ENCODE measurements at places on chromosomes 6 and 20.

DNA sequence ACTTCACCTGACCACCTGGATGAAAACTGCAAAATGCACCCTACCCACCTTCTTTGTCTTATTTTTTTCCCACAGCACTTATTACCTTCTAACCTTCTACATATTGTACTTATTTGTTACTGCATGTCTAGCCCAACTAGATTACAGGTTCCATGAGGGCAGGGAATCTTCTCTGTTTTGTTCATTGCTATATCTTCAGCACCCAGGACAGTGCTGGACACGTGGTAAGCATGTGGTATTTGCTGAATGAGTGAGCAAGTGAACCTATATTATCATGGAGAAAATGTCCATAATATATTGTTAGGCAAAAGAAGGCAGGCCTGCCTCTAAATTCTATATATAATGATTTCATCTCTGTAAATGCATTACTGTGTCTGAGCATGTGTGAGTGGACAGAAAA is 107.0 kb downstream of the TRERF1 start:
- no peak overlapping the region for H3K27ac ChIP-seq
- no peaks in the 10 kb centered on the region for H3K36me3 ChIP-seq
- peaks cover 3% of the 10 kb centered on the region for H3K27me3 ChIP-seq

- DNase-seq, result no peak
- peaks cover 62% of the 10 kb centered on the region for H3K36me3 ChIP-seq
- H3K4me3 ChIP-seq, result no peak overlapping the region
- peaks cover 43% of the 10 kb centered on the region for H3K4me1 ChIP-seq
- H3K27me3 ChIP-seq, result no peaks in the 10 kb centered on the region
Measured at GRCh38 chr6:132459605-132459952, 53.3 kb downstream of the STX7 start.

- H3K4me1 ChIP-seq, result no peaks in the 10 kb centered on the region
- peaks cover 29% of the 10 kb centered on the region for H3K36me3 ChIP-seq
- H3K4me3 ChIP-seq, result no peak overlapping the region
- H3K27ac ChIP-seq, result no peak overlapping the region
- no peaks in the 10 kb centered on the region for H3K27me3 ChIP-seq
- no peak for DNase-seq
Measured at GRCh38 chr20:39036011-39036410, 73.9 kb downstream of the DHX35 start.

GRCh38 chr6:158645064-158646022 is 800 bp upstream of the DYNLT1 start:
- peak overlapping the region; percentile 95 for H3K4me3 ChIP-seq
- peak overlapping the region; percentile 92 for H3K27ac ChIP-seq
- peaks cover 13% of the 10 kb centered on the region for H3K36me3 ChIP-seq
- no peak for DNase-seq
- H3K4me1 ChIP-seq, result peaks cover 55% of the 10 kb centered on the region
- H3K27me3 ChIP-seq, result no peaks in the 10 kb centered on the region

DNA sequence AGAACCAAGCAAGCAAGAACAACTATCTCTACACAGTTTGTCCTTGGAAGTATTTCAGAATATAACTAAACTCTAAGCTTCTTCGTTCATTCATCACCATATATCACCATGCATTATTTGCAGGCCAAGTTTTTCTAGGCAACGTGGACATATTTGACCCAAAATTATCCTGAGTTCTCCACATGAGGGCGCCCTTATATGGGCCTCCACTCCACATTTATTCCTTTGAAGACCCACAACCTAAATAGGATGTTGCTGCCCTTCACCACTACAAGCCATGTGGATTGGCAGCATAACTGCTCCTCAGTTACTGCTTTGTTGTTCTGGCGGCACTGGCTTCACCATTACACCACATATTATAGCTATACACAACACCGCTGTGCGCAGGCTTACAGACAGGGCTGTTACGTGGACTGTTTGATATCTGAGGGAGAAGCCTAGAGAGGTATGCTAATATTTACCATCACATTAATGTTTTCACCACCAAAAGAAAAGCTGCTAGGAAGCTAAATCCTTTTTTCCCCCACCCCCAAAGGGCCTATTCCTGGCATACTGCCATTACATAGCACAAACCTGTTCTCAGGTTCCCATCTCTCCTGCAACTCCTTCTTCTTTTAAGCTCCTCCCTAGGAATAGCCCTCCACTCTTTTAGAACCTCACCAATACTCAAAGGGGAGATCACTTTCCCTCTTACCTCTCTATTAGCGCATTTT is 411.7 kb downstream of the C6orf118 start:
- H3K27me3 ChIP-seq, result no peaks in the 10 kb centered on the region
- H3K4me3 ChIP-seq, result no peak overlapping the region
- no peaks in the 10 kb centered on the region for H3K36me3 ChIP-seq
- H3K4me1 ChIP-seq, result no peaks in the 10 kb centered on the region
- no peak for DNase-seq

DNA sequence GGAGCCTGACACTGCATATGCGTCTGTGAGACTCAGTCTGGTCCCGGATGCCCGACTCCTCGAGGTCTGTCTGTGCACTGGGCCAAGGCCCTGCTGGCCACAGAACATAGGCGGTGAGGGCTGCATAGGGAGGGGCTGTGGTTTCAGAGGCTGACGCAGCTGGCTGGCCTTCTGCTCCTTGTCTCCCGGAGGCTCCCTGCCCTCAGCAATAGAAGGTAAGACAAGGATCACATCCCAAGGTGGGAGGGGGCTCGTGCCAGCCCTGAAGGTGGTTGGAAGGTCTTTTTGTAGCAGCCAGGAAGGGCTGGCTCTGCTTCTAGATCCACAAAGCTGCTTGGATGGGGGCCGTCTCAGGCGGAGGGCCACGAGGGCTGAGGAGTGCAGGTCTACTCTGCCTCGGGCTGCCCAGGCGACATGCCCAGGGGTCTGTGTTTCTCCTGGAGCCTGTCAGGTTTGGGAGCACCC is 239.8 kb upstream of the SULF2 start:
- H3K4me1 ChIP-seq, result peaks cover 4% of the 10 kb centered on the region
- no peak overlapping the region for H3K27ac ChIP-seq
- no peaks in the 10 kb centered on the region for H3K36me3 ChIP-seq
- DNase-seq, result no peak

DNA sequence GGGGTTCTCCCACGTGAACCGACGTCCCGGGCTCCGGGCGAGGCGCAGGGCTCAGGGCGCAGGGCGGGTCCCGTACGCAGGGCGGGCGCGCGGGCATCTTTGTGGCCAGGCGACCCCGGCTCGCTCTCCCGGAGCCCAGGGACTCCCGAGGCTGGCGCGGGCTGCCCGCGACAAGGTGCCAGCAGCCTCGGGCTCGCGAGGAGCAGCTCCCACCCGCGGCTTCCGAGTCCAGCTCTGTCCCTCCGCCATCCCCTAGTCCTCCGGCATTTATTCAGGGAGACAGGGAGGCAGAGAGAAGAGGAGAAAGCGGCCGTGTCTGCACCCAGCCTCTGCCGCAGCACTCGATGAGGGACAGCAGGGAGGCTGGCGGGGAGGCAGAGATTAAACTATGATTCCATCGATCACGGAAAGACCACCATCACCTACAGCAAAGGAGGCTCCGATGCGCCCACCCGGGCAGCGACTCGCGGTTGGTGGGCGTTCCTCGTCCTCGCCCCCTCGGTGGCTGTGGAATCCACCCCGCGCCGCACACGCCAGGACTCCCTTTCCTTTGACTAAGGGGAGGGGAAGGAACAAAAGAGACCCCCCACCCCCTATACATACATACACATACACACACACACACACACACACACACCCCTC is 1.1 kb downstream of the RGS17 start:
- H3K4me1 ChIP-seq, result peaks cover 24% of the 10 kb centered on the region
- H3K36me3 ChIP-seq, result no peaks in the 10 kb centered on the region
- no peak for DNase-seq

DNA sequence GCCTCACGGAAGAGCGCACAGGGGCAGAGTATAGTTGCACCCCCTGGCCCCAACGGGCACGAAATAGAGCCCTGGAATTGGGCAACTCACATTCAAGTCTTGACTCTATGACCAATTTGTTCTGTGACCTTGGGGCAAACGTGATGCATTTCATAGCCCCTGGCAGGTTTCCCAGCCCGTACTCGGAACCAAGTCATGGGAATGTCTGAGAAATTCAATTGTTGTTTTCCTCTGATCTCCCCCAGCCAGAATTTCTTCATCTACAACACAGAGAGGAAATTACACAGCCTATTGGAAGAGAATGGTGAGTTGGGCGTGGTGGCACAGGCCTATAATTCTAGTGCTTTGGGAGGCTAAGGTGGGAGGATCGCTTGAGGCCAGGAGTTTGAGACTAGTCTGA is 322.3 kb upstream of the SULF2 start:
- no peaks in the 10 kb centered on the region for H3K36me3 ChIP-seq
- peaks cover 19% of the 10 kb centered on the region for H3K27me3 ChIP-seq
- no peak for DNase-seq
- H3K4me3 ChIP-seq, result no peak overlapping the region
- no peak overlapping the region for H3K27ac ChIP-seq
- H3K4me1 ChIP-seq, result no peaks in the 10 kb centered on the region

DNA sequence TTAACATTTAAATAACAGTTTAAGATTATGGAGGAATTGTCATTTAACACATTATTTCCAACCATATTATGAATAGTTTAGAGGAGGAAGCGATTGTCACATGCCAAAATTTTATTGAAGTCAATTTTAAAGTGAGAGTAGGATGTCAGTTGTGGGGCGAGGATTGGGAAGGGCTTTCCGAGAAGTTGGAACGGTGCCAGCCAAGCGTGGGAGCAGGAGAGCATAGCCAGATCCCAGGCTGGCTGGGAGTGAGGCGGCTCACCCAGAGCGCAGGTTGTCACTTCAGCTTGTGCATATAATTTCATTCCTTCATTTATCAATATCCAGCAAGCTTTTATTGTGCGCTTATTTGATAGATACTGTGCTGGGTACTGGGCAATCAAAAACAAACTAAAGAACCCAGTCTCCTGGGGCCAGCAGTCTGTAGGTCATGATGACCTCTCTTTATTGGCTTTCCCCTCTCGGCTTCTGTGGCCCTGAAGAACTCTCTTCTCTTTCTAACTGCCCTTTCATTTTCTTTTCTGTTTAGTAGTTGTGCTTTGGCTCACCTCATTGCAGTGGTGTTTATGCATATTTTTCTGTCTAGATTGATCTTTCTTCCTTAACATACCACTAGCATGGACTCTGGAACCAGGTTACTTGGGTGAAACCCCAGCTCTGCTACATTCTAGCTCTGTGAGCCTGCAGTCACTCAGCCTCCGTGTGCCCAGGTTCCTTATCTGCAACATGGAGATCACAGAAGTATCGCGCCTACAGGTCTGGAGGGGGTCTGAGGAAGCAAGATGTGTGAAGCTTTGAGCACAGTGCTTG is 6.4 kb downstream of the CEP43 start:
- H3K27me3 ChIP-seq, result no peaks in the 10 kb centered on the region
- no peak overlapping the region for H3K4me3 ChIP-seq
- no peak overlapping the region for H3K27ac ChIP-seq
- peaks cover 37% of the 10 kb centered on the region for H3K36me3 ChIP-seq
- peaks cover 14% of the 10 kb centered on the region for H3K4me1 ChIP-seq
- no peak for DNase-seq

DNA sequence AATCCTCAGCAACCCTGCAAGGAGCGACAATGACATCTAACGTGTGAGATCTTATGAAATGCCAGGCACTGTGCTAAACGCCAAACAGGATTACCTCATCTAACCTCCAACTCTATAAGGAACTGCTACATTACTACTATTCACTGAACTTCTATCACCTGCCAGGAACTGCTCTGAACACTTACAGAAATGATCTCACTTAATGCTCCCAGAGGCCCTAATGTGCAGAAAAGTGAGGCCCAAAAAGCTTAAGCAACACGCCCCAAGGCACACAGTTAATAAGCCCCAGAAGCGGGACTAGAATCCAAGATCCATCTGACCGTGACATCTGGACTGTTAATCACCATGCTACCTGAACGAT is 28.5 kb downstream of the TRAM2 start:
- no peaks in the 10 kb centered on the region for H3K36me3 ChIP-seq
- H3K4me3 ChIP-seq, result no peak overlapping the region
- peaks cover 45% of the 10 kb centered on the region for H3K4me1 ChIP-seq
- no peak overlapping the region for H3K27ac ChIP-seq

DNA sequence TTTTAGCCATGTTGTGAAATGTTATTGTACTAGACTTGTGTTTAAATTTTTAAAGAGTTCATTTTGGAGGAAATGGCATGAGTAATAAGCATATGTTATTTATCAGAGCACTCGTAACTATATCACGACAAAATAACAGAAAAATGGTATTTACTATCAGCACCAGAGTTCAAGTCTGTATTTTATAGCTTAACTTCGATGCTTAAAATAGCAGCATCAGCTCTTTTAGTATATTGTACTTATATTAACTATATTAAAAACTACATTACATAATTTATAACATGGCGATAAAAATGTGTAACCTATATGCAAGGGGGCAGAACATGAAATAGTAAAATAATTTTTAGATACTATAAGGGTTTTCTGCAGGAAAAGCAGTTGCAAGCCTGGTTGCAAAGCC is 52.9 kb downstream of the ABRACL start:
- no peaks in the 10 kb centered on the region for H3K36me3 ChIP-seq
- no peak overlapping the region for H3K27ac ChIP-seq
- H3K27me3 ChIP-seq, result no peaks in the 10 kb centered on the region
- DNase-seq, result no peak

GRCh38 chr6:684831-685636 is 7.9 kb downstream of the EXOC2 start:
- H3K36me3 ChIP-seq, result peaks cover 12% of the 10 kb centered on the region
- DNase-seq, result no peak
- H3K4me1 ChIP-seq, result peaks cover 28% of the 10 kb centered on the region
- H3K27me3 ChIP-seq, result no peaks in the 10 kb centered on the region
- no peak overlapping the region for H3K4me3 ChIP-seq

- no peak for DNase-seq
- H3K27ac ChIP-seq, result no peak overlapping the region
- H3K36me3 ChIP-seq, result no peaks in the 10 kb centered on the region
Measured at GRCh38 chr20:61818746-61819573, 246.7 kb downstream of the TAF4 start.

GRCh38 chr6:156878681-156879080 is 101.5 kb downstream of the ARID1B start:
- no peak for DNase-seq
- no peak overlapping the region for H3K4me3 ChIP-seq
- H3K36me3 ChIP-seq, result peaks cover 28% of the 10 kb centered on the region

DNA sequence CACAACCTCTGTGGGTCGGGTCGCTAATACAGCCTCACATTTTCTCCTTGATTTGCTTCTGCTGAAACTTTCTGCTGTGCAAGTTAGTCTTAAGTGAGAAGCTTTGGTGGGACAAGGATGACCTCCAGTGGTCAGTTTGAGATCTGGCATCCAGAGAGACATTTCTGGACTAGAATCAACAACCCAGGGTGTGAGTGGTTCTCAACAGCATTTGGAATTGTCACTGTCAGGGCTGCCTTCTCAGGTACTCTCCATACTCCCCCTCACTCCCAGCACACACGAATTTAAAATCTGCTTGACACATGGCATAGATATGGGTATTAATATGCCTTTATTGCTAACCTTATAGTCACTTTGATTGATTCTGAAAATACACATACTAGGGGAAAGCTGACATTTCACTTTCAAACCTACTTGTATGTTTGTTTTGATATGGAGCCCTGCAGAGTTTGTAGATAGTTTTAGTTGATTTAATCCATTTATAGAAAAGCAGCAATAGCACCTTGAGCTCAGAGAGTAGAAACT is 13.2 kb downstream of the OTOR start:
- no peak overlapping the region for H3K27ac ChIP-seq
- H3K4me3 ChIP-seq, result no peak overlapping the region
- H3K36me3 ChIP-seq, result no peaks in the 10 kb centered on the region
- peaks cover 55% of the 10 kb centered on the region for H3K27me3 ChIP-seq
